ENCODE measurements at places on chromosomes 4 and X.
A peak's percentile ranks its signal among the peaks of the same experiment; 100 is the strongest.

- no peak for DNase-seq
These were observed 122.3 kb upstream of the NEIL3 start for GRCh38 chr4:177187371-177187770.

- DNase-seq: no peak
These were observed 86.4 kb downstream of the ANAPC10 start for GRCh38 chr4:145011636-145012035.

DNA sequence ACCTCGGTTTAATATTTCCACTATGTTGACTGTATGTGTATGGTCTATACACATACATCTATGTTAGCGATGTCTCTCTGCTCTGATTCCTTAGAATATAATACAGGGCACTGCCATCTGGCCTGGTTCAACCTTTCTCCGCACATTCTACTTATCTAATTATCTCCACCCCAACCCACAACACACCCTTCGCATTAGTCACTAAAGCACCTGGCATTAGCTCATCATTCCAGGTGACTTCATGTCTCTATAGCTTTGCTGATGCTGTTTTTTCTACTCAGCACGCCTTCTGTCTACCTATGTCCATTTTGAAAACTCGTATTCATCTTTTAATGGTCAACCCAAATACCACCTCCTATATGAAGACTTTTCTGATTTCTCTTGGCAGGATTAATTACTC, 425.2 kb upstream of the RASGEF1B start:
- DNase-seq: no peak

DNA sequence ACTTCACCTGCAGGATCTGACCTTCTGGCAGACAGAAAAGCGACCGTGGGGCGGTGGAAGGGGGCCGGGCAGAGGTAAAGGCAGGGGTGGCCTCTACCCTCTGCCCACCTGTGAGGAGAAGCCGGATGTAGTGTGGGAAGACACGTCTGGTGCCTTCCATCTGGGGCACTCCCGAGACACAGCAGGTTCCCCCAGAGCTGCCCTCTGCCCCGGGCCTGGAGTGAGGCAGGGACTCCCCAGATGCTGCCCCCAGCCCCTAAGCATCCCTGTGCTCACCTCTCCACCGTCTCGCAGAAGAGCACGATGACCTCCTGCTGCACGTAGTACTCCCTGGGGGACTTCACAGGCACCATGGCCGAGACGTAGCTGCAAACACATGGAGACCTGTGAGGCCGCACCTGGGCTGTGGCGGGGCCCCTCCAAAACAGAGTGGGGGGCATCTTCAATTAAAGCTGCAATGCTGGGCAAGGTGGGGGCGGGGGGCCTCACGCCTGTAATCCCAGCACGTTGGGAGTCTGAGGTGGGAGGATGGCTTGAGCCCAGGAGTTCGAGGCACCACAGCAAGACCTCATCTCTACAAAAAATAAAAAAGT, 75.3 kb upstream of the MXD4 start:
- DNase-seq: no peak

DNA sequence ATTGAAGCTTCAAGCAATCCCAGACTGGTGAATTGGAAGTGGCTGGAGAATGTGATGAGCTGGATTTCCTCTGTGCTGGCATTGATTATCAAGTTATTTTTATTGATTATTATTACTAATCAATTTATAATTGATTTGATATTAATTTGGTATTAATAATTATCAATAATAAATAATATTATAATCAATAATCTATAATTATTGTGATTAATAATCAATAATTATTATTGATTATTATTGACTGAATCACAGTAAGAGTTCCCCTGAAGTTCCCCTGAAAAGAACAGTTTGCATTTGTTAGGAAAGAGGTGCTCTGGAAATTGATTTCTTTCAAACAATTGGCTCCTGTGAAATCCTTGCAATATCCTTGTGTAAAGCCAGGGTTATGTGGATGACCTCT, 7.5 kb upstream of the FAM9A start:
- DNase-seq: no peak

GRCh38 chrX:150456941-150457340, 93.8 kb downstream of the MAMLD1 start:
- no peak for DNase-seq

- no peak for DNase-seq
These were observed 39.1 kb downstream of the HAND2 start for GRCh38 chr4:173490817-173491528.

DNA sequence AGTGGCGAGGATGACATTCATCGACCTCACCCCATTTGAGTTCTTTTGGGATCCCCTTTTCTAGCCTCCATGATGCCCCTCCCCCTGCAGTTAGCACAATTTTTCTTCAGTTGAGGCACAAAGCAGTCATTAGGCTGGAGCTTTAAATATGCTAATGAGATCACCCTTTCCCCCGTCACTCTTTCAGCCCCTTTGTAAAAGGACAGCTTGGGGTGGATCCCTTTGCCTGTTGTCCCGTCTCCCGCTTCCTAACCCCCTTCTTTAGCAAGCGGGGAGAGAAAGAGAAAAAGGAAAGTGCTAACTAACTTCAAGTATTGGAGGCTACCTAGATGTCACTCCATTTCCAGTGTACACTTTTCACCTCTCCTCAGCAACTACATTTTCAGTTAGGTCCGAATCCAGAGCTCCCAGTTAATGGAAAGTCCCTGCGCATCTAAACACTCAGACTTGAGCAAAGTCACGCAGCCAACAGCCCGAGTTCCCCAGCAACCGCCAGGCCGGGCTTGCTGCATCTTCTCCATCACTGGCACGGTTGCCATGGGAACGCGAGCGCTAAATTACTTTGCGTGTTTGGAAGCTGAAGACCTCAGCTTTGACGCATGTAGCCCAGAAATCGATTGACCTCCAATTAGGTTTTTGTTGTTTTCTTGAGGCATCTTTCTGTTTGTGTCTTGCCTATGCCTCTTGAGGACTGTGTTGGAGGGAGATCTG, 76.8 kb downstream of the RTL5 start:
- DNase-seq: no peak

DNA sequence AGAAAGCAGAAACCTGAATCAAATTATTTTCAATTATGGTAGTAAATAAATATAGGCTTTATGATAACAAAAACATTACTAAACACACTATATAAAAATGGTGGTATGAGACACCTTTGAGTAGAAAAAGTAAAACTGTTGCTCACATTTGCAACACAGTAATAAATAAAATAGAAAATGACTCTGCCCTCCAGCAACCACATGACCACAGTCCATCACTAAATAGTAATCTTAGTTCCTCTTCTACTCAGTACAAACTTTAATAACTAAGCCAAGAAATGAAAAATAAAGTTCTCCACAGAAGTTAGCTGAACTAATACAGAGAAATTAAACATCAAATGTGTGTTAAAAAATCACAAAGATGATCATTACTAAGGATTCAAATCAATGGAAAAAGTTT, 108.5 kb downstream of the ADGRA3 start:
- no peak for DNase-seq

DNA sequence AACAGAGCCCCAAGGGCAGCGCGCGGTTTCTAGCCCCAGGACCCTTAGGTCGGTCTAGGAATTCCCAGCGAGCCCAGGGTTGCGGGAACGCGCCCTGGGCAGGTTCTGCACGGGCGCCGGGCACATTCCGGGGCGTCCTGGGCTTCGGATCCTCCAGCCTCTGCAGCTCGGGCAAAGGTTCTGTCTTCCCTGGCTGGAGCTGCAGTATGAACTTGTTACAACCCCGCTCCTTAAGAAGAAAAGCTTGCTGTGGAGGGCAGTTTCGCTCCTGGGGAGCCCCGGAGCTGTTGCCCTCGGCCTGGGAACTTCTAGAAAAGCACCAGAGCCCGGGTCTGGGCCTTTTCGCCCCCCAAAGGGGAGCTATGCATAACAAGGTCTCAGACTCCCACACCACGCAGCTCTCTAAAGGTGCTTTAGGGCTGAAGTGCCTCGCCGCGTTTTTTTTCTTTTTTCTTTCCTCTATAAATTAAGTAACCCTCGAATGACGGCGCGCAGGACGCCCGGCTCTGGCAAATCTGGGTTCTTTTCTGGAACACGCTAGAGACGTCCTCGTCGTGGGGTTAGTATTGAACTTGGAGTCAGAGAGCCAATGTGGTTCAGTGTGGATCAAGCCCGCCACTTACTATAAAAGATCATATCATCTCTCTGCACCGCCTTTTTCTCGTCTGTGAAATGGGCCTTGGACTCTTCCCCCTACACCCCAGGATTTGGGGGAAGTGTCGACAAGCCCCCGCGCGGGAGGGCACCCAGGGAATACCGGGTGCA, 5.7 kb downstream of the MSX1 start:
- no peak for DNase-seq

DNA sequence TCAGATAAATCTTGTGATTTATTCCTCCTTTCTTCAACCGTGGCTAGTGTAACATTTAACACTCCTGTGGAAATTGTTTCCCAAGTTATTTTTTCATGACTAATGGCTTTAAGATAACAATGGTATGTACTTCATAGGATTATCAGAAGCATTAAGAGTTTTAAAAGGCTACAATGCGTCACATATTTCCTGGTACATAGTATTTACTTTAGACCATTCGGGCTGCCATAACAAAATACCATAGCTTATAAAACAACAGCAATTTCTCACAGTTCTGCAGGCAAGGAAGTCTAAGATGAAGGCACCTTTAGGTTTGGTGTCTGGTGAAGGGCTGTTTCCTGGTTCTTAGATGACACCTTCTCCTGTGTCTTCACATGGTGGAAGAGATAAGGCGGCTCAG, 158.6 kb downstream of the PAPSS1 start:
- DNase-seq: no peak

- no peak for DNase-seq
These were observed 214.0 kb upstream of the SLIT2 start for GRCh38 chr4:20037745-20038144.

DNA sequence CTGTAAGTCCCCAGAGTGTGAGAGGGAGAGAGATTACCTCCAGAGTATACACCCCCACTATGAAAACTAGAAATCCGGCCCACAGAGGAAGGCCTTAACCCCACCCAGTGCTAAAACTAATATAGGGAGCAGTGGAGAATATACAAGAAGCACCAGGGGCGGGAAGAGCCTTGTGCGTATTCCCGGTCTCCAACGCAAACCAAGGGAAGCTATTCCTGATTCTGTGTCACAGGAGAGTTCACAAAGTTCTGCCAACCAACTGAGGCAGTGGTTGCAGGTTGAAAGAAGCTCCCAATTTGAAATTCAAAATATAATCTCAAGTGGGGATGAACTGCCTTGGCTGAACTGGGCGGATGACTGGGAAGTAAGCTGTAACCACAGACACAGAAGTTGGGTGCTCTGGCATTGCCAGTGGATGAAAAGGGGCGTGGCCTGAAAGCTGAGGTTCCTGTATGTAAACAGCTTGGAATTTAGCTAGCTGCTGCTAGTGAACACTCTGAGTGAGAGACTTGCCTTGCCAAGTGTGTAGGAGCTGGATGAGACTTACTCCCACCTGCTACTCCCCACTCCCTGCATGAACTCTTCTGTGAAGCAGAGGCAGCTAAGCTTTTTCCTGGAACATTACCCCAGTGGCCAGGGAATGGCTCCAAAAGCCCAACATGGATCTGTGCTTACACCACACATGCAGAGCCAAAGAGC, 32.7 kb downstream of the ELF2 start:
- DNase-seq: no peak

DNA sequence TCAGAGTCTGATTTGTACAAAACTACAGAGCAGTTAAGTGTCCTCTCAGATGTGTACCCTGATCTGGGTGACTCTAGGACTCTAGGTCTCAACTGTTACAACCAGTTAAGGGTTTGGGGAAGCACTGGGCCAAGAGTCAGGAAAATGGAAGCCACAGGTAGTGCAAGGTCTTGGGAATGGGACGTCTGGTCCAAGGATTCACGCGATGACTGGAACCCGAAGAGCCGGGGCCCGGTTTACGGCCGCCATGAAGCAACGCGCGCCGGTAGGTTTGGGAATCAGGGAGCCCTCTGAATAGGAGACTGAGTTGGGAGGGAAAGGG, 321 bp upstream of the HPRT1 start:
- DNase-seq: no peak

DNA sequence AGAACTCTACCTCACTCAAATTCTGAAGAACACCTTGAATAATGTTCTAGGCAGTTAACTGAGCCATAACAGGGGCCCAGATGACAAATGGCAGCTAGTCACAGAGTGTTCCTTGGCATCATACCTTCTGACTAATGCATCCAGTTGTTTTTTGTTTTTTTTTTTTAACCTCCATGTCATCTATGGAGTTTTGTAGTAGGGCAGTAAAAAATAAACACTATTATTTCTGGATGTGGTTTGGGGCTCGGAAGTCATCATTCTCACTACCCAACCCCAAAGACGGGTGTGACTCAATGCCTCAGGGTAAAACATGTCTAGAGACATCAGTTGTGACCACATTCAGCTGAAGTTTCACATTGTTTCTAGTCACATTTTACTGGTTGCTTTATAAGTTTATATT, 31.2 kb upstream of the MCF2 start:
- DNase-seq: no peak

DNA sequence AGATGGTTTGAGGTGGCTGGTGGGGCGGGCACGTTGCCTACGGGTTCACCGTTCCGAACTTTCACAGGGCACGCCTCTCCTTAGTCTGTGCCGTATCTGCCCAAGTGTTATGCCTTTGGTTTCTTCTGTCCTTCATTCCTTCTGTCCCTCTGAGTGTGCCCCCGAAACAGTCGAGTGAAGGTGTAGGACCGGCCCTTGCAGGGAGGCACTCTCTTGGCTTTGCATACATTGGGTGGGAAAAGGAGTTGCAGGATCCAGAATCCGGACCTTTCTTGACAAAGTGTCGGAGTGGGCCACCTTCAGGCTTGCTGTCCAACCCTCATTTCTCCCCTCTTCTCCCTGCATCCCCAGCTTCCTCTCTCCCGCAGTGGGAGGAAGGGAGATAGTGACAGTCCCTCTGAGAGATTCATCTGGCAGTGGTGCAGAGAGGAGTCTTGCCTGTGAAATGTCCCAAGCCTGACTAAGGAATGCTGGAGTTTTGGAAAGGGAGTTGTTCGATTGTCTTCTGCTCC, 569 bp downstream of the ARFIP1 start:
- no peak for DNase-seq

GRCh38 chrX:1453951-1454785, 1.5 kb upstream of the ASMTL start:
- DNase-seq: peak; percentile 84

GRCh38 chr4:146347822-146348221, 133.5 kb downstream of the REELD1 start:
- no peak for DNase-seq

GRCh38 chrX:153673428-153674218, at the start of gene PNCK:
Gene PNCK (minus strand): TSS chrX:153673813. CDS start chrX:153673076, 737 bp downstream.
- no peak for DNase-seq

GRCh38 chrX:2401590-2402360, 99.0 kb downstream of the DHRSX start:
- no peak for DNase-seq

- DNase-seq: no peak
These were observed 148.2 kb downstream of the COMMD8 start for GRCh38 chr4:47315346-47315745.

GRCh38 chrX:44903107-44903506, 30.1 kb downstream of the KDM6A start:
- DNase-seq: no peak

Data from activated effector memory CD4-positive, alpha-beta T cell treated with Interleukin-2 at 50 U/mL for 16 hours (primary cell).